ENCODE measurements at places on chromosomes 1 and 21.

DNA sequence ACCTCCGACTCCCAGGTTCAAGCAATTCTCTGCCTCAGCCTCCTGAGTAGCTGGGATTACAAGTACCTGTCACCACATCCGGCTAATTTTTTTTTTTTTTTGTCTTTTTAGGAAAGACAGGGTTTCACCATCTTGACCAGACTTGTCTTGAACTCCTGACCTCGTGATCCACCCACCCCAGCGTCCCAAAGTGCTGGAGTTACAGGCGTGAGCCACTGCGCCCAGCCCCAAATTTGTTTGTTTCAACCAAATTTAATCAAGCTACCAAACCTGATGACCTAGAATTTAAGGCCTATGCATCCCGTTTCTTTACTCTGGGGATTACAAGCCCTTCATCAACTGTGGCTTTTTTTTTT is 58.3 kb upstream of the TBX15 start:
- no peak for DNase-seq

- DNase-seq: no peak
Measured at GRCh38 chr1:97071173-97071572, 349.6 kb downstream of the PTBP2 start.

DNA sequence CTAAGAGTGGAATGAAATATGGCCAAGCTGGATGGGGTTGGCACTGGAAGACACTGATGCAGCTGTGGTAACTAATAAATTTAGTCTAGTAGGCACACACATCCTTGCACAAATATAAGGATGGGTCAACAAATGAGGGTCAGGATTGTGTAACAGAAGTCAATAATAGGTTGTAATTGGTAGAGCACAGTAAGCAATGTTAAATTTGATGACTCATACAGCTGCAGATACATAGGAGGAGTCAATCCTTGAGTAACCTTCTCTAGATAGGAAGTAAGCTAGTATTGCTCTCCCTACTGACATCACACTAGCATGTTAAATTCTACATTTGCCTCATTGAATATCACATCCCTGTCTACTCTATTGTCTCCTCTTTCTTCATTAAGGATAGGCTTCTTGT is 332.1 kb downstream of the PTPRC start:
- no peak for DNase-seq

DNA sequence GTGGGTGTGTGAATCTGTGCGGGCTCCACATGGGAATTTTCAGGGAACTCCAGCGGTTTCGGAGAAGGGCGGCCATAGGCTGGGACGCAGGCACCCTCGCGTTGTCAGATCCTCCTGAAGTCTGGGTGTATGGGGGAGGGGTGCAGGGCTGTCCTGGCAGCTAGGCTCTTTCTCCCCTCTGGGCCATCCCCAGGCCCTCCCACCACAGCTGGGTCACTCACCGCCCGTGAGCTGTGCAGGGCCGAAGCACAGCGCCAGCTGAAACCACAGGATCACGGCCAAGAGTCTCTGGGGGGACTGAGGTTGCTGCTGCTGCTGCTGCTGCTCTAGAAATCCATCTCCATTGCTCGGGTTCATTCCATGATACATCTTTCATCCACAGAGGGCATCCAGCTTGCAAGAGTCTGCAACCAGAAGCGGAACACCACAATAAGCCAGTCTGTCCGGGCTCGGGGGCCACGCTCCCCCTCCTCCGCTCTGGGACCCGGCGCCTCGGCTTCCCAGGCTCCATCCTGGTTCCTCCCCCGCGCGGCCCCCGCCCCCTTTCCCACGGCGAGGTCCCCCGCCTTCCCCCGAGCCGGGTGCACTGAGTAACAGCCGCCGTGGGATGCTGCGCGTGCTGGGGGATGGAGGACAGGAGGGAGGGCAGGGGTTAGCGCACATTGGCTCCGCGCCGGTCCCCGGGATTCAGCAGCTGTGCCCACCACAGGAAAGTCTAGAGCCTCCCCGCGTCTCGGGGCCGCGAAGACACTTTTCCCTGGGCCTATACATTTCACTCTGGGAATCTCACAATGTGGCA is 720 bp downstream of the SUSD4 start:
- DNase-seq: no peak

- no peak for DNase-seq
Measured at GRCh38 chr1:236686815-236687160, 489 bp downstream of the ACTN2 start.

- no peak for DNase-seq
Measured at GRCh38 chr1:178579562-178579961, 66.7 kb downstream of the TEX35 start.

DNA sequence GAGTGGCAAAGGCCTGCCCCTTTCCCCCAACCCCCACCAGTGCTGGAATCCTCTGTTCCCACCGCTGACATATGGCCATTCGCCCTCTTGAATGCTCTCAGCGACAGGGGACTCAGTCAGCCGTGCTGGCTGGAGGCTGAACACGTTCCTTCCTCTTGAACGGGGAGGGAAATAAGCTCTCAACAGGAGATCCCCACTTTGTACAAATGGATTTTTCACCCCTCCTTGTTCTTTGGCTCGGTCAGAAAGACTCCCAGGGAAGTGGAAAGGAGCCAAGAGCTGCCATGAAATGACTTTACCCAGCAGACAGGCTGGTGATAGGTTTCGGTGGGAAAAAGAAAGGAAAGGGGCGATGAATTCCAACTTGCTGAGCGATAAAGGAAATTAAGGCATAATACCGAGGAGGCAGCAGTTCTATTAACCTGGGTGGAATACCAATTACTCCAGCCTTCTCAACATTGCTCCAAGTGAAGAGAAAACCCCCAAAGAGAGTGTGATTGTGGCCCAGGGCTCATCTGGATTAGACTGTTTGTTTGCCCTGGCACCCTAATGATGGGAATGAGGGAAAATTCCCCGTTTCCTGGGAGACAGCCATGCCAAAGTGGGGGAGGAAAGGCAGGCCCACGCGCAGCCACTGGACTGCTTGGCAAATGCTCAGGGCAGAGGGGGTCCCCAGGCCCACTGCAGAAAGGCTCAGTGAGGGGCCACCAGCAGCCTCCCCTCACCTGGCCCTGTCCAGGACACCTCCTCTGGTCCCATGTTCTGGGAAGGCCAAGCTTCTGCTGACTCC is 23.9 kb downstream of the LRP8 start:
- no peak for DNase-seq

- DNase-seq: no peak
Measured at GRCh38 chr1:35406103-35406502, 137.6 kb downstream of the ZMYM4 start.

GRCh38 chr1:168119750-168120149 is 17.0 kb downstream of the GPR161 start:
- DNase-seq: no peak

GRCh38 chr1:178282949-178283367 is 189.1 kb downstream of the RASAL2 start:
- no peak for DNase-seq

GRCh38 chr1:10900251-10900651 is 103.8 kb upstream of the CASZ1 start:
- no peak for DNase-seq

- no peak for DNase-seq
Measured at GRCh38 chr1:107941123-107941522, 23.9 kb downstream of the VAV3 start.

DNA sequence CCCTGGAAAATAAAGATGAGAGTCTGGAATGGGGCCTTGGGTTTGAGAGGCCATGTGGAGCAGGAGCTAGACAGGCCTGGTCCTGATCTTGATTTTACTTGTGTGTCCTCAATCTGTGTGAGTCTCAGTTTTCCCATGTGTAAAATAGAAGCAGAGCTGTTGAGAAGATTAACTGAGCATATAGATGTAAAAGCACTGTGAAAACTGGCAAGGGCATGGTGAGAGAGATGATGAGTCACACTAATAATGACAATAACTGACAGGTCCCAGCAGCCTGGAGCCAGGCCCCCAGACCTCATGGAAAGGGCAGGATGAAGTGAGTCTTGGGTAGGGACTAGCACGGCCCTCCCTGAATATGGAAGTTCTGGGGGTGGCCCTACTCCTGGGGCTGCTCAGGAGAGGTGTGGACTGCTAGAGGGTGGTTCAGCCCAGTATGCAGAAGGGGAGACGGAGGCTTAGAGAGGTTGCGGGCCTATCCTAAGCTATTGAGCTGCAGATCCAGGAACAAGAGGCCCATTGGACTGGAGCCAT is 2.8 kb upstream of the AHDC1 start:
- DNase-seq: no peak

DNA sequence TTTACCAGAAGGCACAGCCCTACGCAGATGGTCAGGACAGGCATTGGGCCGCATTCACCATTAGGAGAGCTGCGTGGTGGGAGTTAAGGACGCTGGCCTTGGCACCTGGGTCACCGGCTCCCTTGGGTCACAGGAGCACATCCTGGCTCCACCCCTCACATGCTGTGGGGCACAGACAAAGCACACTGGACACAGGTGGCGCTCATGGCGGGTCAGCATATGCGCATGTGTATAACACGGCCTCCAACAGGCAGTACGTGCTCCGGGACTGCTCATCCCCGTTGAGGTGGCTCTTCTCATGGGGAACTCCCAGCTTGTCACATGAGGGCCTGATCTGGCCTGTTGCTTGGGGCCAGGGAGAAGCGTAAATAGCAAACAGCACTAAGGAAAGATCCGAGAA is 25.0 kb downstream of the PGBD5 start:
- DNase-seq: no peak

DNA sequence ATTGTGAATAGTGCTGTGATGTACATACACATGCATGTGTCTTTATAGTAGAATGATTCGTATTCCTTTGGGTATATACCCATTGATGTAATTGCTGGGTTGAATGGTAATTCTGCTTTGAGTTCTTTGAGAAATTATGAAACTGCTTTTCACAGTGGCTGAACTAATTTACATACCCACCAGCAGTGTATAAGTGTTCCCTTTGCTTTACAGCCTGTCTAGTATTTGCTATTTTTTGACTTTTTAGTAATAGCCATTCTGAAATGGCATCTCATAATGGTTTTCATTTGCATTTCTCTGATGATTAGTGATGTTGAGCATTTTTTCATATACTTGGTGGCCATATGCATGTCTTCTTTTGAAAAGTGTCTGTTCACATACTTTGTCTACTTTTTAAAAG is 54.5 kb upstream of the FAM78B start:
- DNase-seq: no peak

DNA sequence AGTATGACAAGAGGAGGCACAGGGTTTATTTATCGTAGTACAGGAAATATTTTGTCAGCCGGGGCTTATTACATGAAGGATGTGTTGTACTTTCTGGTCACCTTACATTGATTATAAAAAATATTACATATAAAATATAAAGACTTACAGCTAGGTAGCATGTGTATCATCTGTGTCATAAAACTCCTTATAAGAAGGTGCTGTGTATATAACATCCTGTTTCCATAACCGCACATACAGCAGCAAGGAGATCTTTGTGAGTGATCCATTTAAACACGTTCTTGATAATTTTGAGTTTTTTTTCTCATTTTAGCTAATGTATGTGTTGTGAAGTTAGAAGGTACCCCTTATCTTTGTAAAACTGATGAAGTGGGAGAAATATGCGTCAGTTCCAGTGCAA is 60.1 kb downstream of the S100B start:
- no peak for DNase-seq

GRCh38 chr21:42681296-42682206 is 28.1 kb downstream of the PDE9A start:
- DNase-seq: no peak

DNA sequence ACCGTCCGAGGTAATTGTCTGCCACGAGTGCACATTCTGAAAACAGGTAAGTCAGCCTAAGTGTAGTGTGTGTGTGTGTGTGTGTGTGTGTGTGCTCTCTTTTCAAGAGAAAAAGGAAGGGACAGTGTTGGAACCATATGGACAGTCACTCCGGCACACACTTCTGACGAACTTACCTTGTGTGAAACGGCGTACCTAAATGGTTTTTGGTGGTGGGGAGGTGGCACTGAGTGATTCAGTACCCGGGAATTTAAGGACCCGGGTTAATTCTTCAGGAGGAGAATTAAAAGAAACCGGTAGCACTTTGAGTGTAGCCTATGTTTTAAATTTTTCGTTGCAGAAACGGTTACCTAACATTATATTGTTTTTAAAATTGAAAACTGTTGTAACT is 286 bp downstream of the ODR4 start:
- no peak for DNase-seq

DNA sequence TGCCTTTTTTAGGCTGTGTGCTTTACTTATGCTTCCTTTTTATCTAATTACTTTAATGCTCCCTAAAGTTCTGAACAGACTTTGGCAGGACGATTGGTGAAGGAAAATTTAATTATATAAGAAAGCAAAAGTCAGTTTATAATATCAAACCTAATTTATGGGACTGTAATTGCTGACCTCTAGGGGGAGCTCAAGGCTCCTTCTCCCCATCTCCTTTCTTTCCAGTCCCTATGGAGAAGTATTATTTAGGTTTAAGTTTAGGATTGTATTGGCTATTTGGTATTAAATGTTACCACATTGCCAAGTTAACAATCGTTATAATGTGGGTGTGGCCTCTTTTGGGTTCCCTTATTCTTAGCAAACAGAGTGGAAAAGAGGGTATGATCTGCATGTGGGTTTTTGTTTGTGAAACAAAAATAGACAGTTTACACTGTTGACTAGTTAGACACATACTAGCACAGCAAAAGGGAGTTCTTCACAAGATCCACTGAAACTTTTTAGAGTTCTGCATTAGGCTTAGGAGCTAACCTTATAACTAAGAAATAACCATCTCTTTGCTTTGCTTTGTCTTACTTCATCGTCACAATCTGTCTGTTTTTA is 48.2 kb upstream of the TNFSF4 start:
- DNase-seq: no peak

- no peak for DNase-seq
Measured at GRCh38 chr1:28971980-28972771, 57.8 kb downstream of the EPB41 start.

DNA sequence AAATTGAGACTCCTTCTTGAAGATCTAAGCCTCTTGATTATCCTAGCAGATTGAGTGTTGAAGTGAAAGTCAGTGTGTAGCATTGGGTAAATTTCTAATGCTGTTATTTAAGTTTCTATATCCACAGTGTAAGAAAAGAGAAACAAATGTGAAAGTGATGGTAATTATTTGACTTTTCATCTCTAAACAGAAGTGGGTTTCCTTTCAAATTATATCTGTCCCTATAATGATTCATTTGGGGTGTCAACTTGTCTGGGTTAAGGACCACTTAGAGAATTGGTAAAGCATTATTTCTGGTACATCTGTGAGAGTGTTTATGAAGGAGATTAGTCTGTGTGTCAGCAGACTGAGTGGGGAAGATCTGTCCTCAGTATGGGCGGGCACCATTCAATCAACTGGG is 133.0 kb upstream of the HMCN1 start:
- no peak for DNase-seq
